ENCODE measurements at places on chromosomes 4 and X.

DNA sequence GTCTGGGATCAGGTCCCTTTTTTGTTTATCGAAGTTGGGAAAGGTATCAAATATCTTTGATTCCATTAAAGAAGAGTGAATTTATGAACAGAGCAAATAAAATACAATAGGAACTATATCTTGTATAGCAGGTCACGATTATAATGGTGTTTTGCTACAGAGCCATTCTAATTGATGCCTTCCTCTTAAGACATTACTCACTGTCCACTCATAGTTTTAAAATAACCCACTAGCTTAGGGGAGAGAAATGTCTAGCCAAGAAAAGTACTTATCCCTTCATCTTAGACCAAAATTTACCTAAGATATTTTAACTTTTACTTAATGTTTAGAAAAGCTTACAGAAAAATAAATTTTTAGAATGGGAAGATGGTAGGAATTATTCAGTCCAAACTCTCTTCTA is 112.0 kb upstream of the PABPC4L start:
- DNase-seq, result no peak

DNA sequence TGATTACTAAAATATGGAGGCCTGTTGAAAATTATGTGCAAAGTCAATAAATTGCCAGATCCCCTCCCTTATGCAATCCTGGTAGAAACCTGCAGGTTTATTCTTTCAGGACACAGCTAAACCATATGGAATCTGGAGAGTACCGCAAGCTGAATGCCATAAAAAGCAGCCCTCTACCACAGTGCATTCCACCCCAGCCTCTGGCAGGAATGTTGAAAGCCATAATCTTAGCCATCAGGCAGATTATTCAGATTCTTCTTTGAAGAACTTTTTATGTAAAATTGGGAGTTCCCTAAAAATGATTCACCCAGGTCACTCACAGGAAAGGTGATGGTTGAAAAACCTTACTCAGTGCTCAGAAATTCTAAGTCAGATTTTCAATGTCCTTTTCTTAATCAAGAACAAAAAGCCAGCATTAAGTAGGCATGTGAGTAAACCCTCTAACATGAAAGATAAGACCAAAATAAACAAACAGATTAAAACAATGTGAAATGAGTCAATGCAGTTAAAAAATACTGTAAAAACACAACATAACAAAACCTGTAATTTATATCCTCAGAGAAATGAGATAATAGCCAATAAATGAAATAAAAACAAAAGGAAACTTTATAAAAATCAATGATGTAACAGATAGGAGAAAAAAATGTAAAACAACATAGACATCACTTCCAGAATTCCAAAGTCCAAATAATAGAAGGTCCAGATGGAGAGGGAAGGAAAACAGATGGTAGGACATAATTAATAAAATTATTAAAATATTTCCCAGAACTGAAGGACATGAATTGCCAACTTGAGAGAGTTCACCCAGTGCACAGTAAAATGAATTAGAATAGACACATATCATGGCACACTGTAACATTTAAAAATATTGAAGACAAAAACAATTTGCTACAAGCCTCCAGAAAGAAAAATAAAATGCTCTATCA is 226.9 kb downstream of the FSTL5 start:
- no peak for DNase-seq

DNA sequence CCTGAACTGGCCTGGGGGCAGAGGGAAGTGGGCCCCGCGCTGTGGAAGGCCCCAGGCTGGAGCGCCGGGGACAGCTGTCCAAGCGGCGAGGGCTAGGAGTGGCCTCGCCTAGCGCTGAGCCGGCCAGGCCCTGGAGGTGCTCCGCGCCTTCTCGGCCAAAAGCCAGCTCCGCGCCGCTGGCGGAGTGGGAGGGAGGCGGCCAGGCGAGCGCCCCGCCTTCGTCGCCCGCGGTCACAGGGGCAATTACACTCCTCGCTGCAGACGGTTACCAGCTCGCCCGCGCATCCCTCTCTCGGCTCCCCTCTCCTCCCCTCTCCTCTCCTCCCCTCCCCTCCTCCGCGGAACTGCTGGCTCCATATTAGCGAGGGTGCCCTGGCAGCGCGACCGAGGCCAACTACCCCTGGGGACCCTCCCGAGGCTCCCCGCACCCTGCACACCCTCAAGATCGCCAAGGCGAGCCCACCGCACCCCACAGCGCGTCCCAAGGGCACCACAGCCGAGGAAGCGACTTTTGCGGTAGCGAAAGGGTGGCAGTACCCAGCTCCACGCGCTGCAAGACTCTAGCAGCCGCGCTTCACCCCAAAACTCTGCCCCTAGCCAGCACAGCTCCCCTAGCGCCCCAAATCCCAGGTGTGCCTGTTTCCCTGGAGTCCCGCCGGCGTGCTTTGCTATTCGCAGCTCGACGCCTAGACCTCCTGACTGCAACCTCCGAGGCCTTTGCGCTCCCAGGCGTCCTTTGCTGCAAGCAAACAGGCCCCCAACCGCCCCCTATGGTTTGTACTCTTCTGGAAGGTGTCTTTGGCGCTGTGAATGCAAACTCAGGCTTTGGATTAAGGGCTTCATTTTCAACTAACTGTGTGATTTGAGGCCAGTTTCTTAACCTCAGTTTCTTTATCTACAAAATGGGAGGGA is 91.4 kb downstream of the BCOR start:
- peak; percentile 32 for DNase-seq

DNA sequence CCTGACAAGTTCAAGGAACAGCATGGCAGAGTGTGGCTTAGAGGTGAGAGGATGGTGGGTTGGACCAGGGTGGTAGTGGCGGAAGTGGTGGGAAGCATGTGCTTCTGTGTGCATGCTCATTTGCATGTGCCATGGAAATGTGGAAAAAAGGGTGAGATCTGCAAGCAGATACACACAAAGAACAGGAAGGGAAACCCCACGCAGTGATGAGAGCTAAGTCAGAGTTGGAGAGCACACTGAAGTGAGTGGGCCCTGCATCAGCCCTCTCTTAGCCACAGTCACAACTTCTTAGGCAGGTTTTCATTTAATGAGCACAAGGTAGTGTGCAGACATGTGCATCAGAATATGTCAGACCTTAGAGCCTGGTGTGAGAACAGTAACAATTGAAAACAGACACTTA is 483.8 kb downstream of the AFF2 start:
- DNase-seq, result no peak

GRCh38 chrX:70434352-70434866 is 10.2 kb upstream of the DLG3 start:
- peak; percentile 73 for DNase-seq

Data from CD8-positive, alpha-beta T cell (primary cell).